ENCODE measurements at places on chromosomes 2 and 18.

DNA sequence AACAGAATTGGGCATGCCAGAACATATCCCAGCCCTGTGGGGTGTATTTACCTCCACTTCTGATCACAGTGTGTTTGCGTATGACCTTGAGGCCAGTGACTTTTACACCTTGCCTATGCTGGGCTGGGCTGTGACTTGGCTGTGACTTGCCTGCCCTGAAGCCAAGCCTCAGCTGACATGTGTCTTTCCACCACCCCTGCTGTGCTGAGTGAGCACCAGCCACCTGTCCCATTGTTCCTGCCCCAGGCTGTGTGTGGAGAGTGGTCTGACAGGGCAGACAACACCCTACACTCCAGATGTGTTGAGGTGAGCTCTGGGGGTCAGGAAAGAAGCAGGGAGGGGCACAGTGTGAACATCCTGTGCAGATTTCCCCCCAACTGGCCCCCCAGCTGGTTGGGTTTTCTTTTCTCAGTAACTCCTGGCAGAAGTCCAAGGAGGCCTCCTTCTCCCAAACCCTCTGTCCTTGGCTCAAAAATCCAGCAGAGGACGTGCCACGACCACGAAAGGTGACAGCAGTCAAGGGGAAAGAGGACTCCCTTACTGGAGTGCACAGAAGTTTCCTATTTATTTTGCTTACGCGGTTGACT, 5.1 kb upstream of the STEAP3 start:
- no peak for DNase-seq

GRCh38 chr2:195003881-195004471, 653.0 kb upstream of the SLC39A10 start:
- DNase-seq = no peak

DNA sequence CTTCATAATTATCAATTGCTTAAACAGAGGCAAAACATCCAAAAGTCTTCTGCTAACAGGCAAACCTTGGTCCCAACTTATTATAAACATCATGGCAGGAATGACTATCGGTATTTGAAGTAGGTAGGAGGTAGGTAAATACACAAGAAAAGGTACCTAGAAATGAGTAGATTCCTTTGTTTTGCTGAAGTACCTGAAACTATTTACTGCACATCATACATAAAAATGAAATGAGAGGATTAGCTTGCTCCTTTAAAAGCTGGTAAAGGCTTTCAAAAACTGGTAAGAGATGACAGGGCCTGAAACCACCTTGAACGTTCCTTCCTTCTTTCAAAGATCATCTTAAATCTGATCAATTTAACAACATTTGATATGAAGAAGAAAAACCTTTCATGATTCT, 55.2 kb upstream of the MAPRE2 start:
- DNase-seq = no peak

DNA sequence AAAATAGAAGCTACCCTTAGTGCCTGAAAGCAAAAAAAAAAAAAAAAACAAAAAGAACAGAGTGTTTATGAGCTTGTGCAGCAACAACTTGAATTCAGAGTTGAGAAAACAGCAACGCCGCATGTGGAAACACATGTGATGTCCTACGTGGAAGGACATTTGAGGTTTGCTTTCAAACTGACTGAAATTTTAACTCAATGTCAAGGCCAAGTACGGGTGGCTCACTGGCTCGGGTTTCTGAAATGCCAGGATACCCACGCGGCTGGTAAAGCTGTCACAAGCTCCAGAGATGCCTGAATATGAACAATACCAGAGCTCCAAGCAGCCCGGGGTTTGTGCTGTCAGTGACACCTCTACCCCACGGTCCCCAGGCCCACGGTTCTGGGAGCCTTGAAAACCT, 72.2 kb upstream of the THOC1 start:
- DNase-seq = no peak

GRCh38 chr18:21105936-21106335, 5.7 kb downstream of the ROCK1 start:
- no peak for DNase-seq

DNA sequence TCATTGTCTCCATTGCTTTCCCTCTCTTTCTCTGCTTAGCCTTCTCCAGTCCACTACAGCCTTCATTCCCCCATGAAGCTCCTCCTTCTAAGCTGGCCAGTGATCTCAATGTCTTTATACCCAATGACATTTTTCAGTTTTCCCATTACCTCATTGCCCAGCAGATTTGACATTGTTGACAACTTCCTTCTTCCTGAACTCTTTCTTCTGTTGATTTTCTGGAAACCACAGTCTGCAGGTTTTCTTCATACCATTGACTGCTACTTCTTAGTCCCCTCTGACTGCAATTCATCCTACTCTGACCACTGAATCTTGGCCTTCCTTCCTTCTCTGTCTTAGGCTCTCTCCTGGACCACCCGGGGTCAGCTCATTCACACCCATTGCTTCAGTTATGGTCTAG, 22.9 kb upstream of the SPP2 start:
- no peak for DNase-seq

GRCh38 chr2:40357667-40358066, 94.2 kb downstream of the SLC8A1 start:
- DNase-seq = no peak

DNA sequence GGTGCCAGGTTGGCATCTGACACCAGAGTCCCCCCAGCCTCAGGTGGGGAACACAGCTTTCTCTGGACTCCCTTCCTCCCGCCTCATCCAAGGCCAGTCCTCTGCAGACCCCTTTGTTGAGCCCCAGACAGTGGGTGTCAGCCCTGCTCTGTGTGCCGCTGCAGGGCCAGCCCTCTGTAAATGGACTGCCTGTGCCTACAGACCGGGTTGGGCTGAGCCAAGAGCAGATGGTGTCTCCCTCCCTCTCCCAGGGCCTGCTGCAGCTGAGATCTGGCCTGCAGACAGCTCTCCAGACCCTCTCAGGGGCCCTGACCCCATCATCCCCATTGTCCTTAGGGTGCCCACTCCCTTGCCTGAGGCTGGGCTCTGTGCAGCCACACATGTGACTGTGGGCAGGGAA, 160.8 kb downstream of the KLHL29 start:
- no peak for DNase-seq

- no peak for DNase-seq
Observed at GRCh38 chr2:238170386-238171071, 11.8 kb downstream of the ERFE start.

GRCh38 chr2:28036307-28036706, 145.8 kb downstream of the BABAM2 start:
- no peak for DNase-seq

- DNase-seq = peak; percentile 66
Observed at GRCh38 chr2:7203056-7203467, 285.9 kb downstream of the RNF144A start.

All from stimulated activated CD4-positive, alpha-beta T cell treated with anti-CD3 and anti-CD28 coated beads, Interleukin-4, amount 100 ng/mL, for 24 hours (primary cell).